ENCODE measurements at places on chromosomes 1 and 21. TPM values are rescaled to one million over a fixed set of nuclear protein-coding genes. Genes with fewer than 3 reads are reported as not detected.

GRCh38 chr1:54273795-54274163 is 73.8 kb downstream of the MRPL37 start:
- DNase-seq, result no peak

DNA sequence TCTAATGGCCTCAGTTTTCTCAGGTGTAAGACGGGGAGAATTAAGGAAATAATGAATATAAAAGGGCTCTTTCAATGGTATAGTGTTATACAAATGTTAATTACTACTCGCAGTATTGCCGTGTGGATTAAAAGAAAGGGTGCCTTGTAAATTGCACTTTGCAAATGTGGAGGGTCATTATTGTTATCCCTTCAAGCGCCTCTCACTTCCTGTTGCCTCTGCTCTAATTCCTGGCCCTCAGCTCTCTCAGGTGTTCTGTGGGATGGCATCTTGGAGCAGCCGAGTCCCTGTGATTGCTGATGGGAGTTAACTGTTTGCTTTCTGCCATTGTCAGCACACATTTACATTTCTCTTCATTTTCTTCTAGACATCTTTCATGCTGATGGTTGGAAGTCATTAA is 7.1 kb upstream of the S100A11 start:
- no peak for DNase-seq

DNA sequence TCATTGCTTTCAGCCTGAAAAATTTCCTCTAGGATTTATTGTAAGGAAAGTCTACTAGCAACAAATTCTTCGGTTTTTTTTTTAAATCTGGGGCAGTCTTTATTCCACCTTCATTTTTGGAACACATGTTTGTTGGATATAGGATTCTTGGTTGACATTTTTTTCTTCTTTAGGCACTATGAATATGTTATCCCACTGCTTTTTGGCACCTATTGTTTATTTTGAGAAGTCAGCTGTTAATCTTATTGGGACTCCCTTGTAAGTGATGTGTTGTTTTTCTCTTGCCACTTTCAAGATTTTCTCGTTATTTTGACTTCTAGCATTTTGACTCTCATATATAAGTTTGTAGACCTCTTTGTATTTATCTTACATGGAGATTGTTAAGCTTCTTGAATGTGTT is 99.3 kb downstream of the NPHS2 start:
- DNase-seq, result no peak

LIN28A gene
- not detected for total RNA-seq

ODR4 gene
- total RNA-seq, result 20.2 TPM
